ENCODE measurements at places on chromosomes 2 and 18.

DNA sequence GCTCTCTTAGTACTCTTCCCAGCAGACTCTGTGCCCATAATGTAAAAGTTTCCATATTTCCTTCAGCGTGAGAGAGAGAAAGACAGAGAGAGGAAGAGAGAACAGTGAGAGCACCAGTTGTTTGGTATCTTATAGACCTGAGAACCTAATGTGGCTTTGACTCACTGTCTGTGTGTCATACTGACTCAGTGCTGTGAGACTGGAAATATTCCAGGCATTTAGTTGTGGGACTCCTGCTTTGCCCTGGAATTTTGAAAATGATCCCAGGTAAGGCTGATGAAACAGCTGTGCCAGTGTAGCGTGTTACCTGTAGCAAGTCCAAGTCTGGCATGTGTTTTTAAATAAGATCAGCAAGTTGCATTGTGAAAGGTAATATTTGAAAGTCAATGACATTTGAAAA lies 87.9 kb upstream of the KCNH7 start:
- DNase-seq, result no peak

- DNase-seq, result no peak
These were observed 3.4 kb downstream of the GEN1 start for GRCh38 chr2:17757321-17757720.

DNA sequence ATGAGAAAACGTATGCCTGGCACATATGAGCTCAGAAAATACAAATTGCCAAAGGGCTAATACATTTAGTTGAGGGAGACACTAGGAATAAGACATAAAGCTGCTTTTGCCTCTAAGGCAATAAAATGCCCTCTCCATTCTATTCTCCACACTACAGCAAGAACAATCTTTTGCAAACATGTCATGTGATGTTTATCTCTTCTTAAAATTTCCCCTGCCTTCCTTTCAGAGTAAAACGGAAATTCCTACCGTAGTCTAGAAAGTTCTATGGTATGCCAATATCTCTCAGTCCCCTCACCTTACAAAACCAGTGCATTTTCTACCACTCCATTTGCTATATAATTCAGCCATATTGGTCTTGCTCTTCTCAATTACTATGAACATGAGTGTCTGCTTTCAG lies 33.1 kb downstream of the C18orf54 start:
- DNase-seq, result no peak

DNA sequence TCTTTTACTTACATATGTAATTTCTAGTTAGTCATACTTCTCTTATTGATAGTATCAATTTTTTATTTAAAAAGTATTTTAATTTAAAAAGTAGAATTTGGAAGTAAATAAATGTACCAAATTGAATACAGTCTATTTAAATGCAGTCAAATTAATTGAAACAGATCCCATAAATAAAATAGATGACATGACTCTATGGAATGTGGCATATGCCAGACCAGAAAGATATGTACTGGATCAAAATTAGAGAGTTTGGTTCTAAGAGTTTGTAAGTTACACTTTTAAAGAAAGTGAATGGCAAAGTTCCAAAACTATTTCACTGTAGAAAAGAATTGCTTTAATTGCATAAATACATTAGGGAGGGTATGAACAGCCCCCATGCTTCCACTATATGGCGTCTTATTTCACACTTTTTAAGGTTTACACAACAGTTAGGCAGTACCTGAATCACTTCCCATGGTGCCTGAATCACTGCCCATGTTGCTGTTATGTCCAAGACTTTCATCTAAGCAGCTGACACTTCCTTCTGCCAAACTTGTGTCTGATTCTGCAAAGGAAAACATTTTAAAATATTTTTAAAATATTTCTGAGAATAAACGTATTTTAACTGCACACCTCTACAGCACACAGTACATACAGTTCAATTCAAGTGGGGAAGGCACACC lies 25.2 kb downstream of the IFIH1 start:
- DNase-seq, result no peak

GRCh38 chr18:2471523-2471922 lies 99.8 kb downstream of the METTL4 start:
- DNase-seq, result no peak

- DNase-seq, result no peak
These were observed 233.4 kb upstream of the COPS8 start for GRCh38 chr2:236852100-236852976.

DNA sequence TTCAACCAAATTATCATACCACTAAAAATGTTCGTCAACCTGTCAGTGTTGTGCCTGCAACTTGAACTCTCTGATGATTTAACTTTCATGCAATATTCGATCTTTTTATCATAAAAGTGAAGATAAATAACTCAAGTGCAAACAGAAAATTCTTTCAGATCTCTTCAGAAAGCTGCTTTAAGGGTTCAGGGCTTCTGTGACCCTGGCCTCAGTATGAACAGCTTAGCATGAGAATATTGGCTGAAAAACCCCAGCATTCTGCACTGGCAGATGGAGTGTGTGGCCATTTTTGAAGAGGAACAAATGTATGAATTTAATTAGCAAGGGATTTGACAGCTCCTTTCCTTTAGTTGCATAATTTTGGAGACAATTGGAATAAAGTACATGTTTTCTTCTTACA lies 851.4 kb upstream of the SOX11 start:
- no peak for DNase-seq

DNA sequence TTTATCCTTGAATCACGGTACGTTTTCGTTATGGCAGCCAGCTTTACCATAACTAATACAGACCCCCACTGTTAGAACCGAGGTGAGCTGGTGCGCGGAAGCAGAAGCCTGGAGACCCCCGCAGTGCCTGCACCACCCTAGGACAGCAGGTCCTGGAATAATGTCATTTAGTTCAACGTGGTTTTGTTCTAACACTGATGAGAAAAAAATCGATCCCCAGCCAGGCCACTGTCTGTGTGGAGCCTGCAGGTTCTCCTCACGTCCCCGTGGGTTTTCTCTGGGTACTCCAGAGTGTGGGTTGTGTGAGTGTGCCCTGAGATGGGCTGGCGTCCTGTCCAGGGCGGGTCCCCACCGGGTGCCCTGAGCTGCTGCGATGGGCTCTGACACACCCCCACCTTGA lies 69.9 kb upstream of the ST3GAL5 start:
- no peak for DNase-seq

DNA sequence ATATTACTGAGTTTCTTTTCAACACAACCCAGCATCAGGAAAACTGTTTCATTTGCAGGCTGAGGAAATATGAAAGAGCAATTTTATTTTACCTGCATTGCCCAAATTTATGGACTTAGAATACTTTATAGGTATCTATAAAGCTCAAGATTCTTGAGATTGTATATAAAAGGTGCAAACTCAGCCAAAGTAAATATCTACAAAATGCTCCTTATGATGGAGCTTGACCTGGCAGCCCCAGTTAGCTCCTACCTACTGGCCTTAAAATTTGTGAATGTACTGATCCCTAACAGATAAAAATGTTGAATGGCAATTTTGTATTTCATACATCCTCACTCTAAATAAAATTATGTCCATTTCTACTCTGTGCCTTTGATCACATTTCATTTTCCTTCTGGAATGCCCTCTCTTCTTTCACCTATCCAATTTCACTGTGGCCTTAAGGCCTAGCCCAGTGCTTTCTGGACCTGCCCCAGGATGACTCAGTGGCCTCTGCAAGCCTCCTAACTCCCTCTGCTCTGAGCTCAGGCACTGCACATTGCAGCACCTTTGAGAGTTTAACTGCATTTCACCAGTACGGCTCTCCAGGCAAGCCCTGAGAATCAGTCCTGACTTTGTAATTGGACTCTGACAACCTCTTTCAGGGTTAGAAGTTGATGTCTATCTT lies 125.9 kb downstream of the ANTXR1 start:
- DNase-seq, result no peak

DNA sequence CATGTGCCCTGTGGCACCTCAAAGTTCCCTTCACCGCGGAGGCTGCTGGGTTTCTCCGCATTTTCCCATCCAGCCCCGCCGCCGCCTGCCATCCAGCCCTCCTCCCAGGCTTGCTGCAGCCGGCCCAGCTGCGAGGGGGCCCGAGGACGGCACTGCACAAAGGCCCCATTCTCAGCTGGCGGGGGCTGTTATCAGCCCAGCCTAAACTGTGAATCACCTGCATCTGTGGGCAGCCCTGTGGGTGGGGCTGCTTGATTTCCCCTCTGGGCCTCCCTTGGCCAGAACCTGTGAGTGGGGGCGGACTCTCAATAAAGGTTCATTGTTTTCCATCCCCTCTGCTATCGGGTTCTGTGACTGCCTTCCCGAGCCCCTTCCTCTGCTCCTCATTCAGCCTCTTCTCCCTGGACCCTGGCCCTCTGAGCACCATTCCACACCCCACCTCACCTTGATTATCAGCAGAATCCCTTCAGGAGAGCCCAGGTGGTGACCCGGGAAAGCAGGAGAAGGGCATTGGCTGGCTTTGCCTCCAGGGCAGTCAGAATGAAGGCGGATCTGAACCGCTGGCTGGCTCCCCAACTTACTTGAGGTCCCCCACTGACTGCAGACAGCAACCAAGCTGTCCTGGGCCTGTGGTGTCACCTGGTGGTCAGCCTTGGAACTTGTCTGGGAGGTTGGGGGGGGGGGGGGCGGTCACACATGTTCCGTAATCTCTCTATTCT lies 204.5 kb downstream of the ZFP36L2 start:
- DNase-seq, result no peak

- no peak for DNase-seq
These were observed 76.2 kb downstream of the TGFA start for GRCh38 chr2:70477441-70477844.

- no peak for DNase-seq
These were observed 88.7 kb downstream of the ACVR1 start for GRCh38 chr2:157787364-157787938.

GRCh38 chr2:62672601-62673000 lies 32.9 kb upstream of the EHBP1 start:
- DNase-seq, result no peak

DNA sequence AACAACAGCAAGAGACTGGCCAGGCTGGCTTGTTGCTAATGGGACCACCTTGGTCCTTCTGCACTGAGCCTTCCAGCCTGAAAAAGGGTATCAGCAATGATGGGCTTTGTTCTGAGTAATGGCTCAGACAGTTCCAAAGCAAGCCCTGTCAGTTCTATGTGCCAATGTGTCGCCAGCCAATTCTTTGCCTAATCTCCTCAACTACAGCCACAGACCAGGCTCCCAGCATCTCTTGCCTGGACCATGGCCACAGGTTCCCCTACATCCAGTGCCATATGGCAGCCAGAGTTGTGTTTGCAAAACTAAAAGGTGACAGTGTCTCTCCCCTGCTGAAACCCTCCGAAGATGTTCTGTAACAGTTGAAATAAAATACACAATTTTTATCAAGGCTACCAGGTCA lies 61.5 kb upstream of the TMEM177 start:
- DNase-seq, result no peak

DNA sequence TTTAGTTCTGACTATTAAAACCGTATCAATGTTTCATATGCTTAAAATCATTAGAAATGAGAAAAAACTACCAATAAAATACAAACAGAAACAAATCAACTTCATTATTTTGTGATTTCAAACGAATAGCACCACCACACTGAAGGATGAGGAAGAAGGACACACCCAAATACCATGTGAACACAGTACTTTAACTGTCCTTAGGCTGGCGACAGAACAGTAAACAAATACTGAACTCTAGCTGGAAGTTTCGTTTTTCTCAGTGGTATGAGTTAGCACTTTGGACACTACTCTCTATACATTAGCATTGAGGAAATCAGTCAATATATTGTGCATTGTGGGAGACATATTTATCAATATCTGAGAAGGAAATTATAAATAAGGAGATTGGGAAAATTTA lies 202.4 kb upstream of the AGAP1 start:
- DNase-seq, result no peak

- DNase-seq, result no peak
These were observed 60.0 kb upstream of the LRP1B start for GRCh38 chr2:142190805-142191204.

DNA sequence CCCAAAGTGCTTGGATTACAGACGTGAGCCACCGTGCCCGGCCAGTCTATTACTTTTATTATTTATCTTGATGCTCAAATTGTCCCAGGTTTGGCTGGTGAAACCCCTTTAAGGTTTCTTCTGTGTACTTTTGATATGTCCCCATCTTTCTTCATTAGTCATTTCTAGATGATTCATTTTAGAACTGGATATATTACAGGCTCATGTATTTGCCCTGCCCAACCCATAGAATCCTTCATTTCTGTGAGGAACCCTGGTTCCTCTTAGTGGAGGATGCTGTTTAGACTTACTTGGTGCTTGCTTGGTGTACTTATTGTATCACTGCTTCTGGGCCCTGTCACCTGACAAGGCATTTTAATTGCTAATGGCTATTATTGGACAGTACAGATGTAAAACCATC lies 40.1 kb downstream of the KCMF1 start:
- DNase-seq, result no peak

DNA sequence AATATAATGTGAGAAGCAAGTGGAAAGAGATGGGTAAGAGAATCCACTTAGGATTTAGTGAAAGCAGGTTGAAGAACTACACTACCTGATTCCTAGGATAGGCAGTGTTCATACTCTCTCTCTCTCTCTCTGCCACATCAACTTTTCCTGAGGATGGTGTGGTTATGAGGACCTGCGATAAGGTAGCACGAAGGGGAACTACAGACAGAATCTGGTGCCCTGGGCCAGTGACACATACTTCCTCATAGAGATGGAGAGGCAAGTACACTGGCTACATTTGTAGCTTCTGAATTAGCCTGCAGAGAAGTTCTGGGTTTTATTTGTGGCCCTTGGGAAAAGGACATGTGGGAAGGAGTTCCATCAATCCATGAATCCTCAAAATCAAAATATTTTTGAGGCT lies 44.5 kb downstream of the PTH2R start:
- no peak for DNase-seq

DNA sequence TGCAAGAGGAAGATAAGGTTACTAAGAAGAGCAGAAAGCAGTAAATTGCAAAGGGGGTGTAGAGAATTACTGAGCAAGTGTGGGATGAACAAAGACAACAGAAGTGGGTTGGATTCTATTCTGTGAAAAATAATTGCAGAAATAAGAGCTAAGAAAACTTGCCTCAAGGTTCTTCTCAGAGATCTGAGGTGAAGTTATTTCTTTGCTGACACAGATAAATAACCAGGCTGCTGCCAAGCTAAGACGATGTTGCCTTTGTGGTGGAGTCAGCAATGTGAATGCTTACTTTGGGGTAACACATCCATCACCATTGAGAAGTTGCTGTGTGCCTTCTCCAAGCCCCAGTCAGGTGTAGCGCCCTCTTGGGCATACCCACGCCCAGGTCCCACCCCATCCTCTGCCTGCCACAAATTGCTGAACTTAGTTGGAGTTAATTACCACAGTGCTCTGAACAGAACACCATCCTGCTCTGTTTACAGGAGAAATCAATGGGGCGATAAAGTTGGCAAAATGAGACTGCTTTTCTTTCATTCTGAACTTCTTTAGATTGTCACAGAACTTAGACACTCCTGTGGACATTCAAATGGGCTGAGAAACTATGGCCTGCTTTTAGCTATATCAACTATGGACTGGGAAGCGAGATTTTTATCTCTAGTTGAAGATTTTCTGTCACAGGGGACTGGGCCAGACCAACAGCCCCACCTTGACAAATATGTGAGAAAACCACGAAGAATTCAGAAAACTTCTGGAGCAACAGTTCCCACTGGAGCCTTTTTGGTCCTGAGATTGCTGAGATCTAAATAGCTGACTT lies 283.6 kb downstream of the TMX3 start:
- no peak for DNase-seq
